ENCODE measurements at places on chromosomes 3 and 15.

GRCh38 chr3:142647856-142648255 is 51.7 kb downstream of the PLS1 start:
- DNase-seq = peak; percentile 68

GRCh38 chr3:72144773-72145505 is 360.0 kb upstream of the PROK2 start:
- no peak for DNase-seq

DNA sequence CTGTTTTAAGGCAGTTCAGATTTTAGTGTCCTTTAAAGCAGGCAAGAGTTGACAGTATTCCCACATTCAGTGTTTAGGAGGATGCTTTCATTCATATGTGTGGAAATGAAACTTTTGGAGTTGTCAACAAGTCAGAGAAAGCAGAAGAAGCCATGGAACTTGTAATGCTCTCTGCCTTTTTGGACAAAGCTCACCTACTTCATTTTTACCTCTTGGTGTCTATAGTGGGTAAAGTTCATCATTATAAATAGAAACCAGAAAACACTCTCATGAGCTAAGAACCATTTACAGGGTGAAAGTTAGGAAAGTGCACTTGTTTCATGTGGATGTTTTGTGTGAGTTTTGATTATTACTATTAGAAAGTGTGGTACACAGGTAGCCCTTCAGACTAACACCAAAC is 9.2 kb upstream of the NFKBIZ start:
- DNase-seq = no peak

GRCh38 chr3:170542704-170543103 is 43.2 kb downstream of the SLC7A14 start:
- no peak for DNase-seq

DNA sequence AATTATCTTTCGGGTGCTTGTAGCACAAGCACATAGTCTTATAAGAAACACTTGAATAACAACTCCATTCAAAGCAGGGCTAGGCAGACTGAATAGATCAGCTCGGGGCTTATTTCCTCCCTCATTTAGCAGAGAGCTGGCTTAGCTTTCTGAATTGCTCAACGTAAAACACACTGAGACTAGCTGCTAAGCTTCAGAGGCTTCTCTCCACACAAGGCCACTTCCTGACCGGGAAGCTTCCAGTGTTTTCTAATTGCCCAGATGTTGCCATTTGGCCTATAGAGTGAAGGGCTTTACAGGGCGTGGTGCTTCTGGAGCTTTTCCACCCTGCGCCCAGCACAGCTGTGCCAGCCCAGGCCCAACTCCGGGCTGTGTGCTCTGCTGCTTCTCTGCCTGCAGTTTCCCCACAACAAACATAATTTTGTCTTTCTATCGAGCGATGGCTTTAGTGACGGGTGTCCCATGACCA is 16.6 kb downstream of the FAM240A start:
- DNase-seq = no peak

DNA sequence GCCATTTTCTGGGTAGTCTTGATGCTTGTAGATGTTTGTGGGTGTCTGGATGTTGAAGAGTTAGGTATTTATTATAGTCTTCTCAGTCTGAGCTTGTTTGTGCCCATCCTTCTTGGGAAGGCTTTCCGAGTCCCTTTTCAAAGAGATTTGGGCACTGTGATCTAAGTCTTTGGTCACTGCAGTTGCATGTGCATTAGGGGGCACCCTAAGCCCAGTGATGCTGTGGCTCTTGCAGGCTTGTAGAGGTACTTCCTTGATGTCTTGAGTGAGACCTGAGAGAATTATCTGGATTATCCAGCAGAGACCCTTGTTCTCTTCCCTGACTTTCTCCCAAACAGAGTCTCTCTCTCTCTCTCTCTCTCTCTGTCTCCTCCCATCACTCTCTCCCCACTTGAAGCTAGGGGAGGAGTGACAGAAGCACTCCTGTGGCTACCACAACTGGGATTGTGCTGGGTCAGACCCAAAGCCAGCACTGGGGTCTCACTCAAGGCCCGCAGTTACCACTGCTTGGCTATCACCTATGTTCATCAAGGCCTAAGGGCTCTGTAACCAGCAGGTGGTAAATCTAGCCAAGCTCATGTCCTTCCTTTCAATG is 68.5 kb downstream of the TMCO5A start:
- DNase-seq = no peak

DNA sequence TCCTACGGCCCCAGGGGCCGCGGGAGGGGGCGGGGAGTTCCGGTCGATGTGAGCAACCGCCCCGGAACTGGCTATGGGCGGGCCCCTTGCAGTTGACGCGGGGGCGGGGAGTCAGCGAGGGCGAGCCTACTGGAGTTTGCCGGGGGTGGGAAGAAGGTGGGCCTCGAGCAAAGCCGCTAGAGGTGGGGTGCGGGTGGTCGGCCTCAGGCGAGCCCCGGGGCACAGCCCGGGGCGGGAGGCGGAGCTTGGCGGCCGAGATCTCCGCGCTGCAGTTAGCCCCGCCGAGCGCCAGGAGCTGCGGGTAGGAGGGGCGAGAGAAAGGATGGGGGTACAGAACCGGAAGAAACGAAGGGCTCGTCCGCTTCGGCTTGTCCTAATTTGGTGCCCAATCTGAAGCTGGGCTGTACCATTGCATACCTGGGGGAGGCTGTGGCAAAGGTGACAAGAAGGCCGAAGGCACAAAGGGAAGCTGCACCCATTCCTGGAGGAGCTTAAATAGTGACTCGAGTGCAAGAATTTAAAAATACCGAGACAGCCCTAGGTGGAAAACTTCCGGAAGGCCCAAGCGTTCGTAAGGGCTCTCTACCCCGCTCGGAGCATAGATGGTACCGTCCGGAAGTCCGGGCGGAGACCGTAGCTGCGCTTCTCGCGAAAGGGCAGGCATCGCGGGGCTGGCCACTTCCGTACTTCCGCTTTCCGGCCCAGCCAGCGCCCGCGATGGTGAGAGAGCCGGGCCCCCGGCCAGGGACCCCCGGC is at the start of the genes ARPC4 and TADA3:
TSS of gene ARPC4 (plus strand) at position 678 of the 756 bp plus-strand sequence. CDS start at position 718, 40 bp downstream.
TSS of gene TADA3 (minus strand) at position 69 of the 756 bp plus-strand sequence. CDS start 1,007 bp downstream, outside the sequence.
- peak; percentile 88 for DNase-seq

DNA sequence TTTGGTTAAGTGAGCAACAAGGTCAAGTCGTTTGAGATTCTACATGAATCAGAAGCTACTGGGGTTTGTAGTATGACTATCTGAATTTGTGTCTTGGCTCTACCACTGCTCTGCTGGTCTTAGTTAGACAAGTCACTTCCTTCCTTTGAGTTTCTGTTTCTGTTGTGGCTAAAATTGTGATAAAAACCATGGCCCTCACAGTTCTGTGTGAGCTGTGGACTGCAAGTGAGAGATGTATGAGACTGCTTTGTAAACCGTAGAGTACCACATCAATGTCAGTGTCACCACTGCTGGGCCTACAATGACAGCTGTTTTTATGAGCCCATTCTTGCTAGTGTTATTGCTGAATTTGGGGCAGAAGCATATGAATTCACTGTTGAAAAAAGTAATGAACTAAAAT is 32.7 kb downstream of the RARB start:
- DNase-seq = no peak

GRCh38 chr3:138081371-138082084 is 33.9 kb downstream of the DZIP1L start:
- no peak for DNase-seq

DNA sequence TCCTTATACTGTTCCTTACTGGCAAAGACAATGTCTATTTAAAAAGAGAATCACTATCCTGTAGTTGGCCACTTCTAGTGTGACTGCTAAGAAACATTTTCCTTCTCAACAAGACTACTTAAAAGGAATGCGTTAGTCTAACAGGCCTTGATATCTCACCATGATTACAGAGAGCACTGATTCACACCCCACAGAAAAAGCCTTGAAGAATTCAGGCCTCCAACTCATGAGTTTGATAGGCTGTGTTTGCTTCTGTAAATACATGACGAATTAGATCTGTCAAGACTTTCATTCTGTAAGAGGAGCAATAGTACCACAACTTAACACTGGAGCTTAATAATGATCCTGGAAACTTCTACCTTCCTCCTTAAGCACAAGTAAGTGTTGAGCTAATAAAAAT is 432.8 kb upstream of the NR2F2 start:
- DNase-seq = no peak

DNA sequence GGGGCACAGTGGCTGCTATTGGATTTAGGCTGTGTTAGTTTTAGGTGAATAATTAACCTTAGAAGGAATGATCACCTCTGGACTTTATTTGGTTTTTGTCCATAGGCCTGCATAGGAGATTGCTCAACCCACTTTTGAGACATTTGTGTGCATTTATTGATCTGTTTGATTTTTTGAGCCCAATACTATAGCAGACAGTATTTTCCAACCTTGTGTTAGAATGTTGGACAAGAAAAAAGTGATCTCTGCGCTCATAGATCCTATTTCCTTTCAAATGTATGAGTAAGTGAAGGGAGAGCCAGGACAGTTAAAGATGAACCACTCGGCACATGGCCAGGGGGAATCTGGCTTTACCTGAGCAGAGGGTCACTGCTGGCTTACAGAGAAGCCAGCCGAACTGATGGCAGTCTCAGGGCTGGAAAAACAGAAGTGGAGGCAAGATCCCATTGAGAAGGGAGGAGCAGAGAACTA is 8.8 kb upstream of the TOPBP1 start:
- DNase-seq = no peak

- no peak for DNase-seq
Measured at GRCh38 chr15:45918839-45919238, 284.0 kb downstream of the SQOR start.

DNA sequence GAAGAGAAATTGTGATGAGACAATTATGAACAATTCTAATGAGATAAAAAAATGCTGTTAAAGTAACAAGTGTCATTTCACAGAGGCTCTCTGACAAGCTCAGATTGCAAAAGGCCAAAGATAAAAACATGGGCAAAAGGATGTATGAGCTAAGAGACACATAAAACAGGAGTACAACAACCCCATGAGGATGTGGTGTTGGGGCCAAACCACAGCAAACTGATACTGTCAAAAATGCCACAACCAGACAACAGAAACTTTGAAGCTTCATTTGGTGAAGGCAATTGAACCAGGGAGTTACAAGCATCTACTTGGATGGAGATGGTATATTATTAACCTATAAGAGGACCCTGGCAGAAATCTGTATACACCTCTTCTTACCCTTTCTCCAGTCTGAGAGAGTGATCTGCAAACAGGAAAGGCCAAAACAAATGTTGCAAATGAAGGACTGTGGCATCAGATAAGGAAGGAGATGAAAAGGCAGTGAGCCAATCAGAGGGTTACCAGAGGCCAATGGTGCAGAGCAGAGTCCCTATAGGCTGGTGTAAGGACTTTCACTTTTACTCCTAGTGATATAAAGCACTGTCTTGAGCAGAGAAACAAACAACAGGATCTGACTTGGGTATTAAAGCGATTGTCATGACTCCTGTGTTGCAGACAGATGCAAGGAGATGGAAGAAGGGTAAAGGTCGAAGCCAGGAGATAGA is 659.0 kb downstream of the NTRK3 start:
- no peak for DNase-seq

DNA sequence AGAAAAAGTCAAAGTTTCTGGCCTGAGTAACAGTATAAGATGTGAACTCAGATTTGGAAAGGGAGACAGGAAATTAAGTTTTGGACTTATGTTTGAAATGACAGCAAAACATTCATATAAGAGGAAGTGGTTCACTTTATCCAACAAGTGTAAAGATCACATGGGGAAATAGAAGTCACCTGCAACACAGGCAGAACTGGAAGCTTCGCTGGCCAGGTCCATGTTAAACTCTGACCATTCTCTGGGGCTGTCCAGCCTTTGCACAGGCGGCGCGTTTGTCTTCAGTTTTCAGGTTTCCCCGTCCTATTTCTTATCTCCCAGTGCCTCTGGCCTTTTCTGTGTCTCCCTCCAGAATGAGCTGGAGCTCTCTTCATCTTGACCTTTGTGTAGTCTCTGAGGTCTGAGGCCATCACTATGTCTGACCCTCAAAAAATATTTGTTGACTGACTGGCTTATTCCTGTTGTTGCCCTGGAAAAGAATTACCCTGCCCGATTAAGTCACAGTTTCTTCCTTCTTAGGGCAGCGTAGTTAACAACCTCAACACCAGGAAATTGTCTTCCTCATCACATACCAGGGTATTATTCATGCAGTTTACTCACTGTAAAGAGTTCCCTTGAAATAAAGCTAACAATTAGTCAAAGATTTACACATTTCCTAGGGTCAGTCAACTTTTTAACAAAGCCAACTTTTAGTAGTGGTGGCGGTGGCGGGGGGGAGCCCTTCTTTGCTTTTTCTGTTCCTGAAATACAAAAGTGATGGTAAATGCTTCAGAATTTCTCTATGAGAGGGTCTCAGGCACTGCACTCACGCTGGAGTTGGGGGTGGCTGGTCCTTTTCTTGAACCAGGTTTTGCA is 959 bp upstream of the RASA2 start:
- no peak for DNase-seq

GRCh38 chr15:85329561-85330422 is 50.6 kb upstream of the AKAP13 start:
- DNase-seq = peak; percentile 46

DNA sequence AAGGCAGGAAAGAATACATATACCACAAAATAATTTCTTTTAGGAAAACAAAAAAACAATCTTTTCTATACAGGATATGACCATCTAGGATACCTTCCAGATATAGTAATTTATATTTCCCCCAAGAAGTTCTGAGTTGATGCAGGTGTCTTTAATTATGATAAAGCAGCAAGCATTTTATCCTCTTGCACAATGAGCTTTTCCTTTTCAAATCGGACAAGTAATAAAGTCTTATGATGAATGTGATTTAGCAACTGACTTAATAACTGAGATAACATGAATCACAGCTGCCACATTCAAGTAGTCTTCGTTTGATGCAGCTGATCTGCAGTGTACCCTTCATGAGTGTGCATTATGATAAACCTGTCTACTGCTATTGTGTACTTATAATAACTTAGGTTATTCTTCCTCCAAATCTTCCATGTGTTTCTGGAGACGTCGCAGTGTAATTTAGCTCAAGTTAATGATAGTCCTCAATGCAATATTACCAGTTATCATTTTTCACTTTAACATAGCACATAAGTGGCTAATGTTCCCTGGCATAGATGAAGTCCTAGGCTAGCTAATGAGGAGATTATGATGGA is 260.3 kb upstream of the MRPL3 start:
- no peak for DNase-seq

DNA sequence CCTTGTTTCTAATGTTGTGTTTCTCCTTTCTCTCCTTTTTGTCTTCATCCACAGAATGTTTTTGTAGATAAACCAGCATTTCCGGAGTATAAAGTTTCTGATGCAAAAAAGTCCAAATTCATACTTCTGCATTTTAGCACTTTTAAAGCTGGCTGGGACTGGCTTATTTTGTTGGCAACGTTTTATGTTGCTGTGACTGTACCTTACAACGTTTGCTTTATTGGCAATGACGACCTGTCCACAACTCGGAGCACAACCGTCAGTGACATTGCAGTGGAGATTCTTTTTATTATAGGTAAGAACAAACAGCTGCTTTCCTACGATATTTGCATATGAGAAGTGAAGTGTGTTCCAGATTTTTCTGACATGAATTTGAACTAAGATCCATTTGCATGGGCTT is 199.4 kb downstream of the KCNH8 start:
- no peak for DNase-seq
